Adrenal gland (tissue), 19 donors: ENCODE measurements at places on chromosomes 13 and 19. TPM values are rescaled to one million over a fixed set of nuclear protein-coding genes. Genes with fewer than 3 reads are reported as not detected.

- no peak for DNase-seq
These were observed 367.3 kb downstream of the DCT start for GRCh38 chr13:94112227-94112626.

DNA sequence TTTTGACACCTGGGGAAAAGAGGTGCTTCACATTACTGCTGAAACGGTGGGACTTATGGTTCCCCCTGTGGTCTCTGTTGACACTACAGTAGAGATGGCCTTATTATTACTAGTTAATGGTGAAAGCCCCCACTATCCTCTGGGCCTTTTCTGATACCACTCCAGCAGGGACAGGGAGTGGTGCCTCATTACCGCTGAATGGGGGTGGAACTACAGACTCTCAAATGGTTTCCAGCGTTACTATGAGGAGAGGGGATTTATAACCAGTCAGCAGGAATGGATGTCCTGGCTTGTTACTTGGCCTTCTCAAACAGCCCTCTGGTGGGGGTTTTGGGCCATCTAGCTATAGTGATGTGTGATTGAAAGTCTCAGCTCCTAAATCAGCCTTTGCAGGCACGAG, 96.7 kb upstream of the DIAPH3 start:
- no peak for DNase-seq

- DNase-seq, result no peak
These were observed 346.6 kb downstream of the COG6 start for GRCh38 chr13:40002016-40002415.

DNA sequence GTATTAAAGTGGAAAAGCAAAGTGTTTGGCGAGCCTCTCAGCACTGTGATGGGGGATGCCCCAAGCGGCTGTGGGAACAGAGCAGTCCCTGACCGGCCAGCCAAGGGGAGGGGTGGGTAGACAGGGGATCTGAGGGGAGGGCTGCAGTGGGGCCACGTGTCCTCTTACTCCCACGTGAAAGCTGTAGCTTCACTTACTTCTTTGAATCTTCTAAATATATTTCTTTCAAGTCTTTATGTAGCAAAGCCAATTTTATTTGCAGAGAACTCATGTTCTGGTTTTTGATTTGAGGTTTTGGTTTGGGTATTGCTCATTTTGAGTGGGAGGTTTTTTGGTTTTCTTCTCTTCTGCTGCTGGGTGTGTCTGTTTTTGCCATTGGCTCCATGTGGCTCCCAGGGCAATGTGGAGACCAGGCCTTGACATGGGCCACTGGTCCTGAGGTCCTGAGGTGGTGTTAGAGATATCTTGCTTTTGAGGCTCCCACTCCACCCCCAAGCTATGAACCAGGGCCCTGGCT, 17.7 kb upstream of the OVOL3 start:
- no peak for DNase-seq

DNA sequence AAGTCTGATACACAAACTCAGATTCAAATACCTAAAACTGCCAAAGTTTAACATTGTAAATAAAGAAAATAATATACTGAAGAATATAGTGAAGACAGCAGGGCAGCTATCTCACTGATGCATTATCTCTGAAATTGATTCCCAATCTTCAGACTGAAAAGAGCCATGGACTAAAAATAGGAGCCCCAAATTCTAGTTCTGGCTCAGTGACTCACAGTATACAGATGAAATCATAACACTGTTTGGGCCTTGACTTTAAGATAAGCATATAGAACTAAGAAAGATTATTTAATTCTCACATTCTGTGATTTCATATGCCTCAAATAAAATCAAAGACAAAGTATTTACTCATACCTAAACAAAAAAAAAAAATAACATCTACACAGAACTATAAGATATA, 53.9 kb downstream of the RBM26 start:
- DNase-seq, result no peak

GRCh38 chr13:32726374-32727037, 140.3 kb downstream of the PDS5B start:
- no peak for DNase-seq

- no peak for DNase-seq
These were observed 1.2 kb upstream of the SBK2 start for GRCh38 chr19:55538132-55538531.

GRCh38 chr19:57719424-57719823, 8.0 kb downstream of the ZNF671 start:
- DNase-seq, result no peak

GRCh38 chr13:109390391-109390790, 396.0 kb downstream of the IRS2 start:
- DNase-seq, result no peak

- no peak for DNase-seq
These were observed 133.2 kb downstream of the STARD13 start for GRCh38 chr13:33152389-33152788.

DNA sequence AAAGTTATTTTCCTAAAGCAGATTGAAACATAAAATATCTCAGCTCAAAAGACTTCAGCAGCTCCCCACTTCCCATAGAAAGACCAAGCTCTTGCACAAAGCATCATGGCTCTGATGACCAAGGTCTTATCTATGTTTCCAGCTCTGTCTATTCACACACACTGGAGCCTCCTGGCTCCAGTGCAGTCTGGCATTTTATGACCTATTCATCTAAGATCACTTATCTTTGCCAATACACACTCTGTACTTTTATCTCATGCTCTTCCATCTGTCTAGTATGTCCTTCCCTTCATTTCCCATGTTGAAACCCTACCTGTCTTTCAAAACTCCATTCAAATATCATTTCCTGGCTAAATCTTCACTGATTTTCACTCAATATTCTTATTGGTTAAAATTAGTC, 74.4 kb downstream of the FGF9 start:
- no peak for DNase-seq

DNA sequence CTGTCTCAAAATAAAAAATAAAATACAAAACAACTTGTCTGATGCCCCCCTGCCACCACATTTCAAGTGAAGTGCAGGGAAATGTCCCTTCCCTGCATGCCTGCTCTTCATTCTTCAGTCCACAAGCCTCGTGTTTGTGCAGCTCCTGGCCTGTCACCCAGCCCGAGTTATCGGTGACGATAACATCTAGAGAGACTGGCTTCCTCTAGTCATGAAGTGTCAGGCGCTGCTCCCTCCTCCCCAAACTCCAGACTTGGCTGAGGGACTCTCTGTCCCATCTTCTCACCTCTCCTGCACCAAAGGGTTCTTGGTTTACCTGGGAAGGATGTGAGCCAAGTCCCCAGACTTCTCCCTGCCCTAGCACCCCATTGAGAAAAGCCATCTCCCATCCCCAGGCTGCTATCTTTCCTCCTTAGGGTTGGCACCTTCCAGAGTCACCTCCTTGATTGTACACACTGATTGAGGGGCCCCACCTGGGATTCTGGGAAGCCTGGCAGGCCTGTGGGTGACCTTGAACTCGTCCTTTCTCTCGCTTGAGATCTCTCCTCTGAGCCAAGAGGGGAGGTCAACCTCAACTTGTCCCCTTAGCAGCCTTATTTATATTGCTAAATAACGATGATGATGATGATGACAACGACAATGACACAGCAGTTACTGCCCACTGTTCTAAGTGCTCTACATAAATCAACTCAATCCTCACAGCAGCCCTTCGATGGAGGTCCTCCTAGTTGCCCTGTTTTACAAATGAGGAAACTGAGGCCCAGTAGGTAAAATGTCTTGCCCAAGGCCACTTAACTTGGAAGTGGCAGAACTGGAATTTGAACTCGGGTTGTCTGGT, 13.1 kb upstream of the PLAUR start:
- DNase-seq, result no peak

Gene CEACAM20
- not detected for total RNA-seq

Gene GFY
- total RNA-seq, result not detected

Gene FREM2
- total RNA-seq, result 414 TPM

Gene P2RY11
- 10.5 TPM for total RNA-seq
